ENCODE measurements at places on chromosomes 5 and 9. TPM values are rescaled to one million over a fixed set of nuclear protein-coding genes. Genes with fewer than 3 reads are reported as not detected.

GRCh38 chr9:86985132-86985647 is 37.9 kb upstream of the GAS1 start:
- DNase-seq = no peak
- no peaks in the 10 kb centered on the region for H3K27me3 ChIP-seq
- H3K4me1 ChIP-seq = no peaks in the 10 kb centered on the region
- no peaks in the 10 kb centered on the region for H3K36me3 ChIP-seq
- no peak overlapping the region for H3K27ac ChIP-seq

Gene SLC12A7
- total RNA-seq = not detected

GRCh38 chr9:132810314-132810713 is 67.8 kb downstream of the AK8 start:
- H3K27ac ChIP-seq = no peak overlapping the region
- no peak for DNase-seq
- H3K4me3 ChIP-seq = no peak overlapping the region

- H3K4me3 ChIP-seq = no peak overlapping the region
- H3K36me3 ChIP-seq = no peaks in the 10 kb centered on the region
- no peak for DNase-seq
- H3K27ac ChIP-seq = no peak overlapping the region
- H3K4me1 ChIP-seq = no peaks in the 10 kb centered on the region
Measured at GRCh38 chr9:109463924-109464625, 34.0 kb downstream of the PTPN3 start.

Gene PCDHB13
- 0.69 TPM for total RNA-seq

Gene SPATA31A3
- not detected for total RNA-seq

- H3K4me1 ChIP-seq = no peaks in the 10 kb centered on the region
- no peak for DNase-seq
- H3K27me3 ChIP-seq = no peaks in the 10 kb centered on the region
- H3K36me3 ChIP-seq = no peaks in the 10 kb centered on the region
- no peak overlapping the region for H3K27ac ChIP-seq
Measured at GRCh38 chr9:101354143-101354764, 30.6 kb downstream of the BAAT start.

DNA sequence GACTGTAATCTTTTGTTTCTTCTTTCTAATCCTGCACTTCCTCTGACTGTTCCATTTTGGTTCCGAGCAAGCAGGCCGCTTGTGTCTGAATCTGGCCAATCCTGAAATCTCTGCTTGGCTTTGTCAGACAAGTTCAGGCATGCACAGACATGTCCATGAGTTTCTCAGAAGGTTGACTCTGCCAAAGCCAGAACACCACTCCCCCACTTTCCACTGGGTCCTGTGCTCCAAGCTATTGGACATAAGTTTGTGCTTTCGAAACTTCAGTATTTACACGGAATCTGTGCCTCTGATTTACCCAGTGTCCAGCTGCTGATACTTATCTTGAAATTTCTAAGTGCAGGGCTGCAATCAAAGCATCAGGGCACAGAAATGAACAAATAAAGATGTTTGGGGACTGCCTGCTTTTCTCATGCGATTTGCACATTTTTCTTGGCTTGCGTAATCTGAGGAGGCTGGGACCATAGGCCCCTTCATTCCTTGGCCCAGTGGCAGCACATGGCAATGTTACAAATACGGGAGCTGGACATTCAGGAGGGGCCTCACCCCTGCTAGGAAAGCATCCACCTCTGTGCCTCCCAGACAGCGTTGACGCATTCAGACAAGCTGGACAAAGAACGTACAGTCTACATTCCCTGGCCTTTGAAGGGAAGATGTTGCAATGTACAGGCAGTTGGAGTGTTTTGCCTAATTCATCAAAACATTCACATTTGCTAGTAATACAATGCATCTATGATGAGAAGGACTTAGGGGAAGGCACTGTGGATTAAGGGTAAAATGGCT is 209.2 kb upstream of the PAPPA start:
- no peaks in the 10 kb centered on the region for H3K4me1 ChIP-seq
- no peaks in the 10 kb centered on the region for H3K36me3 ChIP-seq
- no peak overlapping the region for H3K27ac ChIP-seq

Data from Karpas-422 (cell line).